ENCODE measurements at places on chromosomes 1 and 21.
A peak's percentile ranks its signal among the peaks of the same experiment; 100 is the strongest.

- H3K36me3 ChIP-seq: no peaks in the 10 kb centered on the region
- no peaks in the 10 kb centered on the region for H3K4me1 ChIP-seq
- no peak overlapping the region for H3K4me3 ChIP-seq
- H3K27ac ChIP-seq: no peak overlapping the region
- no peak for DNase-seq
These were observed 71.0 kb downstream of the ST6GALNAC5 start for GRCh38 chr1:76938304-76938703.

GRCh38 chr1:171890131-171890530 is 48.8 kb downstream of the DNM3 start:
- H3K4me3 ChIP-seq: no peak overlapping the region
- peaks cover under 1% of the 10 kb centered on the region for H3K4me1 ChIP-seq
- DNase-seq: no peak
- no peak overlapping the region for H3K27ac ChIP-seq
- no peaks in the 10 kb centered on the region for H3K36me3 ChIP-seq

- peaks cover 63% of the 10 kb centered on the region for H3K4me1 ChIP-seq
- H3K4me3 ChIP-seq: peak overlapping the region; percentile 35
- no peaks in the 10 kb centered on the region for H3K27me3 ChIP-seq
- H3K36me3 ChIP-seq: peaks cover 15% of the 10 kb centered on the region
These were observed 300 bp downstream of the USP24 start for GRCh38 chr1:55214934-55215193.

- peaks cover 62% of the 10 kb centered on the region for H3K36me3 ChIP-seq
- no peak overlapping the region for H3K4me3 ChIP-seq
- H3K27ac ChIP-seq: no peak overlapping the region
- no peak for DNase-seq
- H3K27me3 ChIP-seq: no peaks in the 10 kb centered on the region
These were observed 4.6 kb downstream of the CTPS1 start for GRCh38 chr1:40984066-40984465.

DNA sequence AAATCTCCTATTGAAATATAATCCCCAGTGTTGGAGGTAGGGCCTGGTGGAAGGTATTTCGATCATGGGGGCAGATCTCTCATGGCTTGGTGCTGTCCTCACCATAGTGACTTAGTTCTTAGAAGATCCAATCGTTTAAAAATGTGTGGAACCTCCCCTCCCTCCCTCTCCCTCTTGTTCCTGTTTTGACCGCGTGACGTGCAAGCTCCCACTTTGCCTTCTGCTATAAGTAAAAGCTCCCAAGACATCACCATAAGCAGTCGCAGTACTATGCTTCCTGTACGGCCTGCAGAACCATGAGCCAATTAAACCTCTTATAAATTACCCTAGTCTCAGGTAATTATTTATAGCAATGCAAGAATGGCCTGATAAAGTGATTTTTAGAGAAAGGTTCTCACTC is 10.9 kb upstream of the RGS2 start:
- H3K4me3 ChIP-seq: no peak overlapping the region
- no peaks in the 10 kb centered on the region for H3K36me3 ChIP-seq
- H3K27ac ChIP-seq: no peak overlapping the region
- H3K4me1 ChIP-seq: no peaks in the 10 kb centered on the region

- H3K4me1 ChIP-seq: peaks cover 72% of the 10 kb centered on the region
- H3K27ac ChIP-seq: peak overlapping the region; percentile 89
- peak overlapping the region; percentile 95 for H3K4me3 ChIP-seq
- peaks cover 20% of the 10 kb centered on the region for H3K36me3 ChIP-seq
These were observed 3.4 kb downstream of the PTTG1IP start for GRCh38 chr21:44869781-44870747.

GRCh38 chr1:96096613-96097321 is 624.8 kb upstream of the PTBP2 start:
- no peak for DNase-seq
- H3K4me3 ChIP-seq: no peak overlapping the region

DNA sequence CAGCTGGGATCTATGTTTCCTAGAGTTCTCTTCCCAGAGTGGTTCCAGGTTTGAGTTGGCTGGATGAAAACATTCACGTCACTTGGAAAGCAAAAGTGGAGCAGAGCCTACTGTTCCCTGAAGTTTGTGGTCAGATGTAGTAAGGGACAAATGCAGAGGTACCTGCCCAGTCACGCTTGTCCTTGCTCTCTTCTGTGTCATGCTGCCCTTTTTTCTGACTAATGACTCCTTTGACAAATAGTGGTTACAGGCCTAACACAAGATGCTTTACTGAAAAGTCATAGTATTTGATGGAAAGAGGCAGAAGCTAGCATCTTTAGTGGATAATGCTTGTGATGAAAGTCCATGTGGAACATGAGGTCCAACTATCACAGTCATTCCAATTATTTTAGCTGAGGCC is 881.4 kb upstream of the B3GALT2 start:
- no peaks in the 10 kb centered on the region for H3K27me3 ChIP-seq
- no peaks in the 10 kb centered on the region for H3K36me3 ChIP-seq
- H3K4me1 ChIP-seq: no peaks in the 10 kb centered on the region
- H3K4me3 ChIP-seq: no peak overlapping the region

- peaks cover 62% of the 10 kb centered on the region for H3K36me3 ChIP-seq
- no peak overlapping the region for H3K27ac ChIP-seq
- peaks cover 6% of the 10 kb centered on the region for H3K4me1 ChIP-seq
- H3K4me3 ChIP-seq: no peak overlapping the region
- no peaks in the 10 kb centered on the region for H3K27me3 ChIP-seq
These were observed 28.3 kb downstream of the SUCO start for GRCh38 chr1:172561252-172561651.

DNA sequence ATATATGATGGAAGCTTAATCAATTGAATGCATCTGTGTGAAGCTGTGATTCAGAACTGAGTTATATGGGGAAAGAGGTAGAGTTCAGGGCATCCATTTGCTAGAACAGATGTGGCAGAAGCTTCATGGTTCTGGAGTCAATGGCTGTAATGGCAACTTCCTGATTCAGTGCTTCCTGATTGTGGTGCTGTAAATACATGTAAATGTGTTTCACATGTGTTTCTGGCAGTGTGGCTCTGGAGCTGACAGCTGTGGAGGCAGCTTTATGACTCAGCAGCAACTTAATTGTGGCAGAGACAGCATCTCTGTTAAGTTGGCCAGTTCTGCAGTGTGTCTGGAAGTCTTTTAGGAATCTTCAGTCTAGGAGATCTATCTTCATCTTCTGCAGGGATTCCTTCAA is 226.6 kb upstream of the ZRANB2 start:
- no peaks in the 10 kb centered on the region for H3K27me3 ChIP-seq
- no peak overlapping the region for H3K4me3 ChIP-seq
- DNase-seq: no peak
- H3K4me1 ChIP-seq: no peaks in the 10 kb centered on the region
- no peak overlapping the region for H3K27ac ChIP-seq

DNA sequence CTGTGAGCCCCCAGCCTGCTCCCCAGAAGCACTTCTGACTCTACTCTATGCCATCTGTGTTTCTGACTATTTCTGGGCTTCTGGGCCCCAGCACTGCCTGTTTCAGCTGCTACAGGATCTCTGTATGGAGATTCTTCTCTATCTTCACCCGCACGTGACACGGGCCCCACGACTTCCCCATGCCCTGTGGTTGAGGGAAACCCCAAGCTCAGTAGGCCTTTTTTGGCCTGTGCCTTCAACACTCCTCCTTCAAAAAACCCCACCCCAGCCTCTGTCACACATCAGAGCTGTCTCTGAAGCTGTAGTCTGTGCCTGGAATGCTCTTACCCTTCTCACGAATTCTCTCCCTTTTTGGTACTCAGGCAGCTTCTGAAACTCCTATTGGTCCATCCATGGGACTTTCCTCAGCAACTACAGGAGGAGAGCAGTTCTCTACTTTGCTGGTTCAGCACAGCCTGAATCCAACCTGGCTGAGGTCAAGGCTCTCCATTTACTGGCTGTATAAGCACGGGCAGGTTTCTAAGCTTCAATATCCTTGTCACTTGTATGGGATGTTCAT is 2.0 kb upstream of the NID1 start:
- H3K4me3 ChIP-seq: peak overlapping the region; percentile 14
- peaks cover 49% of the 10 kb centered on the region for H3K27me3 ChIP-seq
- peak overlapping the region; percentile 0 for H3K27ac ChIP-seq
- peaks cover 16% of the 10 kb centered on the region for H3K4me1 ChIP-seq

DNA sequence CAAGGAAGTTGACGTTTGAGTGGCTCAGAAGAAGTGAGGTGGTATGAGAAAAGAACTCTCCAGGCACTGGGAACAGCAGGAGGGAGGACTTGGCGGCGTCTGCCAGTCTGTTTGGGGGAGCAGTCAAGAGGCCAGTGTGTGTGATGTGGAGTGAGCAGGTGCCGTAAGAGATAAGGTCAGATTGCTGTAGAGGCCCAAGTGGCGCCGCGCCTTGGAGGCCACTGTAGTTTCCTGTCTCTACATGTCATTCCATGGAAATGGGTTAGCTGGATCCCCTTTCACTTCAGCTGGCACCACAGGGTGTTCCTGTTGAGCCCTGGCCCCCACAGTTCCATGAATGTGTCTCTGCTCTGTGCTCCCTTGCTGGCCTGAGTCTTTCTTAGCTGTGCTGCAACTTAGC is 35.5 kb upstream of the PTPRF start:
- H3K36me3 ChIP-seq: no peaks in the 10 kb centered on the region
- H3K27me3 ChIP-seq: peaks cover 18% of the 10 kb centered on the region
- DNase-seq: no peak
- no peak overlapping the region for H3K27ac ChIP-seq

GRCh38 chr1:17213148-17213781 is 8.3 kb downstream of the PADI1 start:
- no peak for DNase-seq
- H3K27me3 ChIP-seq: peaks cover 21% of the 10 kb centered on the region
- H3K4me3 ChIP-seq: peak overlapping the region; percentile 25
- no peak overlapping the region for H3K27ac ChIP-seq

DNA sequence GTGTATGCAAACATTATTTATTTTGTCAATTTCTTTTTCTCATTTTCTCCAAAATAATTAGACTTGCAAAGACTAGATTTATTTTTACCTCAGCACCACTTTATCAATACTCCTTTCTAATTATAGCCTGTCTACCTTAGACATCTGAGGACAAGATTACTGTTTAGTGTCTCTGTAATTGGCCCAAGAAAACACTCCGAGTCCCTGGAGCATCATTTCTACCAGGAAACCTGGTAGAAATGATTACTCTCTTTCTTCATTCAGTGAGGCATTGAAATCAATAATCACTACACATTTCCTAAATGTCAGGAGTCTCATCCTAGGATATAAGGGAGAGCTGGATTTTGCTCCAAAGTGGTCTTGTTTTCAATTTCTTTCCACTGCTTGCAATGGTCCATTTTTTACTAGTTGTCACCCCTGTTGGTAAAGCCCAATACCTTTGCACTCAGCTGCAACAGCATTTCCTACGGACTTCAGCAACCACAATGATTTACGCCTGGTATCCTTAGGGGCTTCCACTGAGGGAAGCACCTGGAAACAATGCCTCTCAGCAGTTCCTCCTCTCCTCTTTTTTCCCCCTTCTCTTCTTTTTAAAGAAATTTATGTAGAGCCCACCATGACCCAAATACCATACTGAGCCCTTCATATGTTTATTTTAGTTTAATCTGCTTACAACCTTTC is 64.6 kb downstream of the GRIK1 start:
- H3K27me3 ChIP-seq: no peaks in the 10 kb centered on the region
- no peak overlapping the region for H3K27ac ChIP-seq
- H3K4me3 ChIP-seq: no peak overlapping the region
